ENCODE measurements at places on chromosomes 13 and 19. TPM values are rescaled to one million over a fixed set of nuclear protein-coding genes. Genes with fewer than 3 reads are reported as not detected.

Gene DHRS12
- 9.9 TPM for total RNA-seq

Gene FBN3
- total RNA-seq = not detected

Gene CGB3
- total RNA-seq = not detected

Gene DHDH
- total RNA-seq = not detected

Gene KIR3DL3
- total RNA-seq = not detected

Gene KLK6
- total RNA-seq = not detected

Gene MISP
- total RNA-seq = not detected

Gene ELAVL3
- total RNA-seq = not detected

Gene UTP14C
- 13.9 TPM for total RNA-seq

Gene ZNF610
- total RNA-seq = 0.76 TPM

Gene SULT2A1
- not detected for total RNA-seq

Gene CACNG7
- not detected for total RNA-seq

Gene ZNF773
- total RNA-seq = 7.2 TPM

Gene SF3A2
- total RNA-seq = 35.0 TPM

Gene ZNF528
- total RNA-seq = 24.8 TPM

Gene SIAH3
- total RNA-seq = 0.05 TPM

Gene CYP4F2
- not detected for total RNA-seq

Gene WASF3
- 24.7 TPM for total RNA-seq

Gene SYNGR4
- total RNA-seq = not detected

Gene KISS1R
- total RNA-seq = not detected

Gene TDRD3
- total RNA-seq = 32.3 TPM

Gene PALM3
- not detected for total RNA-seq

Gene WDR87
- not detected for total RNA-seq

Gene SYCN
- not detected for total RNA-seq

Gene MATK
- 1.1 TPM for total RNA-seq

Measured in posterior vena cava (tissue), 2 donors.